Stimulated activated CD4-positive, alpha-beta T cell treated with anti-CD3 and anti-CD28 coated beads, Interleukin-12 subunit alpha, Interleukin-12 subunit beta, amount 100 ng/mL, for 4 hours (primary cell): ENCODE measurements at places on chromosomes 7 and 10.
A peak's percentile ranks its signal among the peaks of the same experiment; 100 is the strongest.

DNA sequence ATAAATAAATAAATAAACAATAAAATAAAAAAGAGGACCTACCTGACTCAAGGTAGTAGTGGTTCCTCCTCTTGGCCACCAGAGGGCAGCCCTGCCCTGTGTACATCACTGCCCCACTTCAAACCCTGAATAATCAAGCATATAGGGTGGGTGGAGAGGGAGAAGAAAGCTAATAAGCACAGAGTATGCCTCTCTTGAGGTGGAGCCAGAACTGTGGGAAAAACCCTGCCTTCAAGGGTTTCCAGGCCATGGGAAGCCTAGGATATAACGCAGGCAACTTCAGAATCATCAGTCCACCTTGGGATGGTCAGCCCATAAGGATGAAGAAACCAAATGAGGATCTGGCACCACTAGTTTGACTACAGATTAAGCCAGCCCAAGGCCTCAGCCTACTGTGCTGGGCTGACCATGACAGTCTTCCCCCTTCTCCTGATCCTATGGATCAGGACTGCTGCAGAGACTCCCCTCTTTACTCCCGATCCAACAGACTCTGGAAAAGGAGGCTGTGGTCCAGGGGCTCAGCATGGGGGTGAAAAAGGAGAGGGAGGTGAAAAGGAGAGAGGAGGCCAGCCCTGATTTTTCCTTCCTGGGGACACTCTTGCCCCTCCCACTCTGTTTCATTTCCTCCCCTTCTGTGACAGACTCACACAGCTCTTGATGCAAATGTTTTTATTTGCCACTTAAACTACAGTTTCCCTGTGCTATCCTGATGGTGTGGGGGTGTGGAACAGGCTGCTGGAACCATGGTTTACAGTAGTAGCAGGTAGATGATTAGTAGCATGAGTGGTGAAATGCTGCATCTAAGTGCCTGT lies 10.1 kb downstream of the AVPI1 start:
- DNase-seq: peak; percentile 30

DNA sequence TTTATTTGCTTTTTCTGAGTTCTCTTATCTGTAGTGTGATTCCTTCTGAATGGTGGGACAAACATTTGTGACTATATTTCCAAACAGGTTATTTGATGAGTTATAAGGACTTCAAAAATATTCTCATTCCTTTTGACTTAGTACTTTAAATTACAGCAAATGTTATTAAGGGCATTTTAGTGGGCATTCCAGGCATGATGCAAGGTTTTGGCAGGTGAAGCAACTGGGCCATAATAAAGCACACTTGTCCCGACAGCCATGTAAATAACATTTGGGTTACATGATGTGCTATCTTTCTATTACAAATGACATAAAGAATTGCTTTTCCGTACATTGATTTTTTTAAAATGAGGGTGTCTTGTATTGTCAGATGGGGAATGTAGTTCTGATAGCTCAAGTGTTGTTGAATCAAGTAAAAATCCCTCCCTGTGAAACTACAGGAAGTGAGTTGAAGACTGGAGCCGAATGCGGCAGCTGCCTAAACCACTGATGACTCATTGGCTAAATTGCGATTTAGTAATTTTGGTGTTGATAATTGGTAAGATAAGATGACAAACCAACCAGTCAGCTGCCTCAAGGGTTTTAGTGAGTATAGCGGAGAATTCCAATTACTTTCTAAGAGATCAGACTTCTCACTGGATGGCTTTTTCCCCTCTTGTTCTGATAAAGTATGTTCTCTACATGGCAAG lies 231.3 kb upstream of the NPY start:
- no peak for DNase-seq

GRCh38 chr7:32020551-32021159 lies 49.6 kb downstream of the PDE1C start:
- DNase-seq: no peak

DNA sequence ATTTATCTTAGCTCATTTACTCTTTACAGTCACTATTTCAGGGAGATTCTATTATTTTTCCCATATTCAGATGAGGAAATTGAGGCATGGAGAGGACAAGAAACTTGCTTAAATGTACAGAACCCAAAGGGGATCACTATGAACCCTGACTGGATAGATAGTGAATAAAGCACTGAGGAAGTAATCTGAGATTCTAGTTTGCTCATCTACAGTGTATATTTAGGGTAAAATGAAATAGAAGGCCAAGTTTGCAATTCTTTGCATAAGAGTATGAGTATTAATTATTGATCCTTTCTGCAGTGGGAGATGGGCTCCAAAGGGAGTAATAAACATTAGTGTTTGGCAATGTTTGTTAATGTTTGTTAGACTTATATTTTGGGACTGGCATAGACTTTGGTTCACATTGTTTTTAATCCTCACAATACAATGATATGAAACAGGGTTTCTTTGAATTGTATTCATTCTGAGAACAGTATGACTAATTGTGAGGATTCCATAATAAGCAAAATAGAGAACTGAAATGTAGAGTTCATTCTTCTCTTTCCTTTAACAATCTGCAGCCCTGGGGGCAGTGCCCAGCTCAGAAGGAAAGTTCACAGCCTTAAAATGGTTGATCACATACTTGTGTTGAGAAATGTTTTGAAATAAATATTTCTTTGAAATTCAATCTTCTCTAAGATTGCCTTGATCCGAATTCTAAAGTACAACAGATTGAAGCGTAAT lies 131.0 kb upstream of the ZNF804B start:
- no peak for DNase-seq

DNA sequence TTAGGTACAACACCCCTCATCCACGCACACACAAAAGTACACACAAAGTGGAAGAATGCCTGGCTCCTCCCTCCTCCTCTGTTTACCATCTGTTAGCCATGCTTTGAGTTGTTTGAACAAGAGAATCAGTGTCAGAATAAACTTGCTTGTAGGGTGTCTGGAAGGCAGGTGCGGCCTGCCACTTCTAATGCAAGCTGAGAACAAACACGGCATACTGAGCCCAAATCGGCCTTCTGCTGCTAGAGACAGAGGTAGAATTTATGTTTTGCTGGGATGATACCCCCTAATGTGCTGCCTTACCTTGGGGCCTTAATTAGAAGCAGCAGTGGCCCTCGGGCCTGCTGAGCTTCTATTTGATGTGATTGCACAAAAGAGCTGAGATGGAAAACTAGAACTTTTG lies 24.9 kb upstream of the FAM180A start:
- no peak for DNase-seq

DNA sequence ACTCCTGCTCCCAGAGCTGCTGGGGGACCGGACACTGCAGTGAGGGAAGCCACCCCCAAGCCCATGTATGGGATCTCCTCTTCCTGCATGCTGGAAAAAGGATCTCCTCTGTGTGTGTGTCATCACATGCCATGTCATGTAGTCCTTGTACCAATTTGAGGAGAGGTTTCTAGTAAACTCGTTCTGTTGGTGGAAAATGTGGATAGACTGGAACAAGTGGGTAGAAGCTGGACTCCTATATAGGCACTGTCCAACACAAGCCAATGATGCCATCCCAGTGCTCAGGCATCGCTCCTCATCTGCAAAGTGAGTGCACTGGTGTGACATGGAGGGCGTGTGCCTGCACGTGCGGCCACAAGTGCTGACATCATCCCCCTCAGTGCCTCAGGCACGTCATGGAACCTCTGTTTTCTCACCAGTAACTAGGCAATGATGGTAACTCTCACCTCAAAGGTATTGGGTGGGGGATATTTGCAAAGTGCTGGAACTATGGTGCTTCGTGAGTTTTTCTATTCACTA lies 19.3 kb downstream of the MYO1G start:
- no peak for DNase-seq

DNA sequence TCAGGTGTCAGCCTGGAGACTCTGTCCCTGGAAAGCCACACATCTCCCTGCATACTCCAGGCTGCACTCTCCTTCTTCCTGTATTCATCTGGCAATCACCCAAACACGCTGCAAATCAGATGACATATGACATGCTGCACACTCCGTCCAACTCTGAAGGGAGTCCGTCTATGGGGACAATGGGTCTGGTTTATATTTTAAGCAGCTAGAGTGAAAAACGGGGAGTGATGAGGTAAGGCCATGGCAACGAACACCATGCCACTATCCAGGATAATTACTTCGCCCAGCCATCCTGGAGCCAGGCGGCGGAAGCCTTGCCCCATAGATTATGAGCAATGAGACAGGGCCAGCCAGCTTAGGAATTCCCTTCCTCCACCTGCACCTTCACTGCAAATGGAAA lies 140.1 kb downstream of the PLXNA4 start:
- no peak for DNase-seq

DNA sequence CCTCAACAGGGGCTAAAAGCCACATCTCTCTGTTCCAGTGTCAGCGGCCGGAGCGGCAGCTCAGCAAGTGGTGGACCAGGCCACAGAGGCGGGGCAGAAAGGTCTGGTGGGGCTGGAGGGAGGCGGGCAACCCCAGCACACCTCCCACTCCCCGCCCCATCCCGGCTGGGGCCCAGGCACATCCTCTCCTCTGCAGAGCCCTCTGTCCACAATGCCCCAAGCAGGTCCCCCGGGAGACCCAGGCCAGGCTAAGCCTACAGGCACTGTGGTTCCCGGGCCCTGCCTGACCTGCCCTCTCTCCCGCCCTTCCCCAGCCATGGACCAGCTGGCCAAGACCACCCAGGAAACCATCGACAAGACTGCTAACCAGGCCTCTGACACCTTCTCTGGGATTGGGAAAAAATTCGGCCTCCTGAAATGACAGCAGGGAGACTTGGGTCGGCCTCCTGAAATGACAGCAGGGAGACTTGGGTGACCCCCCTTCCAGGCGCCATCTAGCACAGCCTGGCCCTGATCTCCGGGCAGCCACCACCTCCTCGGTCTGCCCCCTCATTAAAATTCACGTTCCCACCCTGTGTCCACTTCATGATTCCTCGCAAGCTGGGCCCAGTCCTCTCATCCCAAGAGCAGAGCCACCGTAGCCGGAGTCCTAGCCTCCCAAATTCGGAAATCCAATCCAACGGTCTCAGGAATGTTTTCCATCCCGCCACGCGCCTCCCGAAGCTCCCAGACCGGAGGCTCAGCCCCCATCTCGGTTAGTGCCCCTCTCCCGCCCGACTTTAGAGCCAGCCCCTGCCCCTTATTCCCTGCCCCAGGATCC lies 2.1 kb downstream of the ADIRF start:
- DNase-seq: no peak

DNA sequence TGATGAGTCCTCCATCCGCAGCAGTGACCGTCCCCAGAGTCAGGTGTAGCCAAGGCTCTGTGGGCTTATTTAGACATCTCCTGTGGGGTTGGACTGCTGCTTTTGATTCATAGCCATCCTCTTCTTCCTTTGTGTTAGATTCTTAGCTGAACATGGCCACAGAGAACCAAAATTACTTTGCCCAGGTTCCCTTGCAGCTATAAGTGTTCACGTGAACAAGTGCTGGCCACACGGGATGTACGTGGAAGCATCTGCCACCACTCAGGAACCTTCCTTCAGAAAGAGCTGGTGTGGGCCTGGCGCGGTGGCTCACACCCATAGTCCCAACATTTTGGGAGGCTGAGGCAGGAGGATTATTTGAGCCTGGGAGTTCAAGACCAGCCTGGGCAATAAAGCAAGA lies 49.1 kb downstream of the TMEM209 start:
- DNase-seq: no peak

- DNase-seq: no peak
Observed at GRCh38 chr10:51206500-51206899, 132.2 kb downstream of the PRKG1 start.

- DNase-seq: no peak
Observed at GRCh38 chr7:88322151-88322550, 15.5 kb upstream of the STEAP4 start.

- no peak for DNase-seq
Observed at GRCh38 chr10:88926566-88927415, 25.8 kb downstream of the ACTA2 start.

- no peak for DNase-seq
Observed at GRCh38 chr10:97138846-97139245, 46.9 kb downstream of the SLIT1 start.

- DNase-seq: no peak
Observed at GRCh38 chr7:112790586-112791003, 402 bp upstream of the TMEM168 start.

- DNase-seq: no peak
Observed at GRCh38 chr7:41415051-41415450, 287.8 kb downstream of the INHBA start.
